MG63 (cell line): ENCODE measurements at places on chromosomes 4 and X. TPM values are rescaled to one million over a fixed set of nuclear protein-coding genes. Genes with fewer than 3 reads are reported as not detected.

Gene C4orf50
- total RNA-seq, result not detected in 2 replicates

Gene GPR82
- not detected in 2 replicates for total RNA-seq

Gene KLB
- not detected in 2 replicates for total RNA-seq

Gene XAGE1A
- total RNA-seq, result not detected in 2 replicates

Gene MAPK10
- total RNA-seq, result 0.03 and 0.17 TPM in 2 replicates

Gene FAM149A
- total RNA-seq, result 7.3 and 12.5 TPM in 2 replicates

Gene CTSO
- total RNA-seq, result 0.63 and 1.8 TPM in 2 replicates

Gene CITED1
- 1.0 TPM in 1 of 2 replicates, not detected in the other for total RNA-seq

Gene BCORL1
- total RNA-seq, result 0.13 and 0.39 TPM in 2 replicates

Gene PNMA5
- not detected in 2 replicates for total RNA-seq

Gene AFM
- total RNA-seq, result not detected in 2 replicates

Gene CDKL5
- not detected in 2 replicates for total RNA-seq

Gene GDPD2
- total RNA-seq, result 0.43 TPM in 1 of 2 replicates, not detected in the other

Gene CNKSR2
- total RNA-seq, result 0.07 TPM in 1 of 2 replicates, not detected in the other

Gene GLRA2
- not detected in 2 replicates for total RNA-seq

Gene EFHC2
- 0.07 and 0.43 TPM in 2 replicates for total RNA-seq

Gene FAM47A
- not detected in 2 replicates for total RNA-seq

Gene BGN
- 35.9 and 94.7 TPM in 2 replicates for total RNA-seq

Gene MUC7
- not detected in 2 replicates for total RNA-seq

Gene EGFL6
- total RNA-seq, result not detected in 2 replicates

Gene NXF2
- total RNA-seq, result not detected in 2 replicates

Gene TDO2
- not detected in 2 replicates for total RNA-seq

Gene HTR2C
- total RNA-seq, result not detected in 2 replicates

Gene NSUN7
- total RNA-seq, result not detected in 2 replicates

Gene USP17L22
- total RNA-seq, result not detected in 2 replicates

Gene CLIC2
- 0.10 and 0.30 TPM in 2 replicates for total RNA-seq

Gene PRKG2
- total RNA-seq, result 2.0 and 2.1 TPM in 2 replicates

Gene CCDC158
- total RNA-seq, result not detected in 2 replicates

Gene EVC2
- not detected in 2 replicates for total RNA-seq

Gene KCNE5
- total RNA-seq, result 0.53 TPM in 1 of 2 replicates, not detected in the other

Gene SRPK3
- total RNA-seq, result not detected in 2 replicates

Gene EDA
- 0.07 TPM in 1 of 2 replicates, not detected in the other for total RNA-seq

Gene BEX1
- total RNA-seq, result 10.9 and 12.3 TPM in 2 replicates

Gene GLUD2
- total RNA-seq, result 1.5 and 3.0 TPM in 2 replicates

Gene TCEAL1
- 25.0 and 63.8 TPM in 2 replicates for total RNA-seq

Gene VCX3A
- total RNA-seq, result not detected in 2 replicates

Gene GAGE1
- not detected in 2 replicates for total RNA-seq

Gene SUPT20HL2
- not detected in 2 replicates for total RNA-seq

Gene RTL9
- total RNA-seq, result 0.30 and 0.72 TPM in 2 replicates

Gene MAGEC1
- not detected in 2 replicates for total RNA-seq

Gene GLRB
- total RNA-seq, result 0.81 and 3.9 TPM in 2 replicates

Gene SOD3
- not detected in 2 replicates for total RNA-seq

Gene TCEANC
- 1.5 and 10.0 TPM in 2 replicates for total RNA-seq

Gene MAGEA10
- total RNA-seq, result not detected in 2 replicates

Gene RNF212
- not detected in 2 replicates for total RNA-seq

Gene STARD8
- 1.4 and 2.8 TPM in 2 replicates for total RNA-seq

Gene CPXCR1
- not detected in 2 replicates for total RNA-seq

Gene BEX5
- total RNA-seq, result not detected in 2 replicates

Gene ADGRL3
- total RNA-seq, result not detected in 2 replicates

Gene PALLD
- total RNA-seq, result 40.2 and 46.8 TPM in 2 replicates

Gene RBM47
- 0.66 TPM in 1 of 2 replicates, not detected in the other for total RNA-seq

Gene CT45A3
- not detected in 2 replicates for total RNA-seq

Gene GRIA2
- total RNA-seq, result not detected in 2 replicates

Gene TEX13D
- total RNA-seq, result not detected in 2 replicates

Gene PLK4
- total RNA-seq, result 7.3 and 9.1 TPM in 2 replicates

Gene GYPA
- not detected in 2 replicates for total RNA-seq

Gene SPARCL1
- not detected in 2 replicates for total RNA-seq

Gene FREM3
- total RNA-seq, result not detected in 2 replicates

Gene S100P
- not detected in 2 replicates for total RNA-seq
